ENCODE measurements at places on chromosomes 2 and 18. TPM values are rescaled to one million over a fixed set of nuclear protein-coding genes. Genes with fewer than 3 reads are reported as not detected.

FHOD3 gene
- total RNA-seq, result 3.7 TPM

SLC25A52 gene
- total RNA-seq, result not detected

MYO3B gene
- not detected for total RNA-seq

GAL3ST2 gene
- 0.36 TPM for total RNA-seq

REG3G gene
- total RNA-seq, result not detected

TUBB8B gene
- not detected for total RNA-seq

KLHL29 gene
- 3.2 TPM for total RNA-seq

ZFP36L2 gene
- 31.5 TPM for total RNA-seq

SEMA4C gene
- total RNA-seq, result 18.5 TPM

ARMC9 gene
- 13.3 TPM for total RNA-seq

AQP12B gene
- not detected for total RNA-seq

KCTD18 gene
- total RNA-seq, result 10.8 TPM

METTL8 gene
- total RNA-seq, result 26.7 TPM

GLI2 gene
- 26.5 TPM for total RNA-seq

SP140 gene
- total RNA-seq, result not detected

ROCK2 gene
- total RNA-seq, result 36.7 TPM

GALNT13 gene
- total RNA-seq, result 10.0 TPM

TMEM237 gene
- 15.7 TPM for total RNA-seq

DSC3 gene
- total RNA-seq, result 1.8 TPM

DYNAP gene
- not detected for total RNA-seq

LRRFIP1 gene
- 98.2 TPM for total RNA-seq

PHLPP1 gene
- 5.6 TPM for total RNA-seq

IRS1 gene
- 13.8 TPM for total RNA-seq

HOXD13 gene
- 0.15 TPM for total RNA-seq

TMEM247 gene
- total RNA-seq, result not detected

KCNK3 gene
- total RNA-seq, result 1.7 TPM

ASAP2 gene
- 37.5 TPM for total RNA-seq

GPR39 gene
- 9.9 TPM for total RNA-seq

UPP2 gene
- total RNA-seq, result not detected

RPRM gene
- not detected for total RNA-seq

RESP18 gene
- total RNA-seq, result not detected

RBM44 gene
- total RNA-seq, result 0.33 TPM

ACADL gene
- total RNA-seq, result 0.09 TPM

CAPN14 gene
- not detected for total RNA-seq

CFAP210 gene
- 0.37 TPM for total RNA-seq

APCDD1 gene
- not detected for total RNA-seq

SRD5A2 gene
- not detected for total RNA-seq

DNAJC27 gene
- 1.9 TPM for total RNA-seq

SLC30A3 gene
- 3.8 TPM for total RNA-seq

CHMP3 gene
- 128 TPM for total RNA-seq

NDUFV2 gene
- total RNA-seq, result 136 TPM

THOC1 gene
- total RNA-seq, result 22.4 TPM

TFCP2L1 gene
- total RNA-seq, result 0.95 TPM

CCDC68 gene
- 3.4 TPM for total RNA-seq

CACNB4 gene
- 0.32 TPM for total RNA-seq

CHRNG gene
- not detected for total RNA-seq

CD207 gene
- total RNA-seq, result not detected

GALNT14 gene
- 47.5 TPM for total RNA-seq

TNFRSF11A gene
- total RNA-seq, result 8.3 TPM

NPAS2 gene
- 114 TPM for total RNA-seq

UGT1A4 gene
- total RNA-seq, result 0.05 TPM

GTF2A1L gene
- total RNA-seq, result not detected
